ENCODE measurements at places on chromosomes 3 and 15.
A peak's percentile ranks its signal among the peaks of the same experiment; 100 is the strongest.

DNA sequence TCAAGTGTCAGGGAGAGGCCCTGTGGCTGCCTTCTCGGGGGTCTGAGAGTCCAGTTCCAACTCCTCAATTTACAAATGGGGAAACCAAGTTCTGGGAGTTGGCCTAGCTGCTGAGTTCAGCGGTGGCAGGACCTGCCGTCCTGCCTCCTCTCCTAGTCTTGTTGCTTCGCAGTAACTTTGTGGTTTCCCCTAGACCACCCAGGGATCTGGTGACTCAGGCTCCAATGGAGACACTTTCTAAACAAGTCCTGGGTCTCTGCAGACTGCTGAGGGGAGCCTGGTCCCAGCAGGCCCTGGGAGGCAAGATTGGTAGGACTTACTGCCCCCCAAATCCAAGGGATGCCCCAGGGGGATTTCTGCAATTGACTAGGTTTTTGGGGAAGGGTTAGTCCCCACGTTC lies 83.6 kb downstream of the SMAD6 start:
- no peak for DNase-seq

- DNase-seq: no peak
These were observed 40.3 kb downstream of the MBNL1 start for GRCh38 chr3:152309031-152309430.

DNA sequence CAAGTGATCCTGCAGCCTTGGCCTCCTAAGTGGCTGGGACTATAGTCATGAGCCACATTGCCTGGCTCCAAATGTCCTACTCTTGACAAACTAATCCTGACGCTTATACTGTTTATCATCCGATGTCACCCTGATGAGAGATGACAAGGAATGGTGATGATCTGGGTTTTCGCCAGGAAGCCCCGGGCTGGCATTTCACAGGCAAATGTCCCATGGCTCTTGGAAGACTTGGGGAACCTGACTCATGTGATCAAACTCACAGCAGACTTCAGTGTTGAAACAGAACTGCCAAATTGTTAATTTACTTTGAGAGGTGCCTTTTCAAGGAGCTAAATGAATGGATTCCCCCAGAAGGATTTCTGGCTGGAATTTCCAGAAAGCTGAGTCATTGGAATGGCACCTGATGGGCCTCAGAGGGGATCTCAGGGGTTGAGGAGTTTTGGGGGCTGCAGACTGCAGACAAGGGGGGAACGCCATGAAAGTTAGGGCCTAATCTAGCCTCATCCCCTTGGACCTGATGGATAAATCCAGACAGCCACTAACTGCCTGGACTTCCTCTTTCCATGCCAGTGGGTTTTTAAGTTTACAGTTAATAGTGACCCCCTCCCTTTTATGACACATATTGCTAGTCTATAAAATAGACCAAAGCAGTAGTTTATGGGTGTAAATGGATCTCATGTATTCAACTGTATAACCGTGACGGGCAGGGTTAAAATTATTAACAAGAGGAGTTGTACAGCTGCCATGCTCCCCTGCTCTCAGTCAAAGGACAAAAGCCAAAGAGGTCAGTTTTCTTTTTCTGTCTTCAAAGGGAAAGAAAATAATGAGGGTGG lies 146.6 kb downstream of the CHSY1 start:
- peak; percentile 16 for DNase-seq

- DNase-seq: no peak
These were observed 24.4 kb upstream of the SLC24A5 start for GRCh38 chr15:48096355-48096786.

- DNase-seq: no peak
These were observed 69.5 kb downstream of the KCNAB1 start for GRCh38 chr3:156189927-156190326.

GRCh38 chr15:31954374-31955172 lies 75.7 kb upstream of the CHRNA7 start:
- DNase-seq: no peak

DNA sequence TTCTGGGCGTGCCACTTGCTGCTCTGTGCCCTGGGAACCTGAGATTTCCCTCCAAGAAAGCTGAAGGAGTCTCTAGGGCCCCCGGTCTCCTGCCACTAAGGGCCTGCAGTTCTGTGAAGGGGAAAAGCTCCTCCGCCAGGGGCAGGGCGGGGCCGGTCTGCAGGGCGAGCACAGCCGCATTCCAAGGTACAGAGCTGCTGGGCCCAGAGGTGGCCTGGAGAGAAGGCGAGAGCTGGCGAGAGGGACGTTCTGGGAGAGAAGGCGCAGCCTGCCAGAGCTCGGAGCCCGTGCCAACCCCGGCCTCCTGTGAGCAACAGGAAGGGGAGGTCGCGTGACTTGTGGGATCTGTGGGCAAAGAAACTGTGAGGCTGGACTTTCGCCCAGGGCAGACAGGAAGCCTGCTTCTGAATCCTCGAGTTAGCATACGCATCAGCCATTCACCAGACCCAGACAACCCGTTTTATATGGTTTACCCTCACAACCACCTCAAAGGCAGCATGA lies 500.4 kb downstream of the SHQ1 start:
- peak; percentile 78 for DNase-seq

DNA sequence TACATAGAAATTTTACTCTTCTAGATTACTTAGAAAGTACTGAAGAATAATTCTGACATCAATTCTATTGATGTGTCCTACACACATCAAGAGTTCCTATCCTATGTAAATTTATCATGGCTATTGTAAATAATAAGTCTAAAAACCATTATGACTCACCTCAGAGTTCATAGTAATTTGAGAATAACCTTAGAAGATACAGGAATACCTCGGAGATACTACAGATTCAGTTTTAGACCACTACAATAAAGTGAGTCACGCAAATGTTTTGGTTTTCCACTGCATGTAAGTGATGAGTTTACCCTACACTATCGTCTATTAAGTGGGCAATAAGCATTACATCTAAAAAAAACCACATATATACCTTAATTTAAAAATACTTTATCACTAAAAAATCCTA lies 74.8 kb downstream of the NR1I2 start:
- no peak for DNase-seq

DNA sequence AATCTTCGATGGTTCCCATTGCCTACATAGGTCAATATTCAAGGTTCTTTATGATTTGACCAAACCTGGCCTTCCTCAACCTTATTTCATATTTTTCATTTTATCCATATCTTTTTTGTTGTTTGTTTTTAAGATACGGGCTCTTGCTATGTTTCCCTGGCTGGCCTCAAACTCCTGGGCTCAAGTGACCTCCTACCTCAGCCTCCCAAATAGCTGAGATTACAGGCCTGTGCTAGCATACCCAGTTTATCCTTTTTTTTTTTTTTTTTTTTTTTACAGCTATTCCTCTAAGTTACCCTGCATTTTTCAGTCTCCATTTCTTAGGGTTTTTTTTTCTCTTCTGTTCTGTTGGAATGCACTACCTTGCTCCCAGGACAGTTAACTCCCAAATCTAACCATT lies 14.5 kb downstream of the ZNF609 start:
- DNase-seq: no peak

DNA sequence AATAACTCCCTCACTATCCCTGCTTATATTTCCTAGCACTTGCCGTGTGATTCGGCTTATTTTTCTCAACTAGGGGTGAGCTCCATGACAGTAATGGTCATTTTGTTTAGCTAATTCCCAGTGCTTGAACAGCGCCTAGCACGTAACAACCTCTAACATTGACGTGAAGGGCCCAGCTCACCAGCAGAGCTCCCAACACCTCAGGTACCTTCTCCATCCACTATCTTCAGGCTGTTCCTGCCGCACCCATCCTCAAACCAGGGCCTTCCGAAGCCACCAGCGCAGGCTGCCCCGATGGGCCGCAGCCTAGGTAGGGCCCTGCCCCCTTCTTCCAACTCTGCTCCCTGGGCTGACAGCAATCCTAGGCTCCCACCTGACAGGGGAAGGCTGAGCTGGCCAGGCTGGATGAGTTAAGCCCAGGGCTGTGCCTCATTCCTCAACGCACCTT lies 751 bp upstream of the RPS17 start:
- peak; percentile 35 for DNase-seq

- no peak for DNase-seq
These were observed 4.4 kb downstream of the SPG11 start for GRCh38 chr15:44659056-44659455.

DNA sequence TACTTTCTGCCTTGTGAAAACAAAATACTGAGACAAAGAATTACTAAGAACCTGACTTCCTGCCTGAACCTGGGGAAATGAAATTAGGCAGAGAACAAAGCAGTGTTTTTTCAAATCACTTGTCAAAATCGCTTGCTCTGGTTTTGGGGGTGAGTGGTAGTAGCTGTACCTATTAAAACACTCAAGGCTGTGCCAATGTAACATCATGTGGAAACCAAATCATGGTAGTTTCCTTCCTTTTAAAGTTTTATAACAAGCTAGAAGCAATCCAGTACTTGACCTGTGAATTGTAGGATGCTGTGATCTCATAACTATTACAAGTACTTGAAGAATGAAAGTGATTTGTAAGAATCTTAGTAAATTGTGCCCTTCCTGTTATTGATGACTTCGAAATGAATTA lies 6.7 kb downstream of the CMTM8 start:
- no peak for DNase-seq

GRCh38 chr3:39982665-39983357 lies 173.4 kb downstream of the MYRIP start:
- no peak for DNase-seq

DNA sequence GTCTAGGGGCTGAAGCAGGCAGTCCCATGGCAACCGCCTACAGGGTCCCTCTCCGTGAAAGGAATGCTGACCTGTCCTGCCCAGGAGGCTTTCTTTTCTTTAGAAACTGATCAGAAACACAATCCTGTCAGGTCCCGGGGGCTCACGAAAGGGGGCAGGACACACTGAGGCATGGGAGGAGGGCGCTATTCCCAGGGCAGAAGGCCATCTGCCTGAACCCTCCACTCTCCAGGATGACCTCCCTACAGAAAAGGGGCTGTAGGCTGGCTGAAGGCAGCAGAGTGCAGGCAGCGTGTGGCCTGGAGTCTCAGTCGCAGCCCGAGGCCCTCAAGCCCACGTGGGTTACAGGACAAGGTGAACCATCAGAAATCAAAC lies 18.4 kb upstream of the LRRK1 start:
- no peak for DNase-seq

- DNase-seq: peak; percentile 23
These were observed 323.2 kb upstream of the TPM1 start for GRCh38 chr15:62719316-62719715.

- DNase-seq: peak; percentile 85
These were observed 20.6 kb upstream of the KCTD6 start for GRCh38 chr3:58471025-58471887.

DNA sequence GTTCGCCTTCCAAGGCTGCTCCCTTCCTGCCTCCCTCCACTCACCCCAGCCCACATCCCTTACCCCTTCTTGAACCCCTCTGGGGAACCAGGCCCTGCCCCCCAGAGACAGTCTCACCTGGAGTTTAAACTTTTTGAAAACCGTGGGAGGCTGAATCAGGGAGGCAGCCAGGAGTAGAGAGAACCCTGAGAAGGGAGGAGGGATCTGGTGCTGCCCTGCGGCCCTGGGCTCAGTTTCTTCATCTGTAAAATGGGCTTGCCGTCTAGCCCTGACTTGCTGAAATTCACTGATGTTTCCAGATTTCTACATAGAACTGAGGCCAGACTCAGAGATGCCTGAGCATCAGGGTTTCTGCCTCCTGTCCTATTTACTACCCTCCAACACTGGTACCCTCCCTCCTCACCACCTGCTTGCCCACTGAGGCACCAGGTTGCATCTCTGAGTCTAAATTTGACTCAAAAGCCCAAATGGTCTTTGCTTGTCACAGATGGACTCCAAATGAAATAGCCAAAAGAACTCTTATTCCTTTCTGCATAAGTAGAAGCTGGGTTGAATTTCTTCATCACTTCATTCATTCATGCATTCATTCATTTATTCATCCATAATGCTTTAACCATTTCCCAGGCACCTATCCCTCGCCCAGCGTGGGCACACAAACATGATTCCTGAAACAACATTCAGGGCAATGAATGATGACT lies 11.9 kb upstream of the STRA6 start:
- DNase-seq: no peak

GRCh38 chr15:100767001-100767825 lies 112.4 kb upstream of the ALDH1A3 start:
- DNase-seq: no peak

DNA sequence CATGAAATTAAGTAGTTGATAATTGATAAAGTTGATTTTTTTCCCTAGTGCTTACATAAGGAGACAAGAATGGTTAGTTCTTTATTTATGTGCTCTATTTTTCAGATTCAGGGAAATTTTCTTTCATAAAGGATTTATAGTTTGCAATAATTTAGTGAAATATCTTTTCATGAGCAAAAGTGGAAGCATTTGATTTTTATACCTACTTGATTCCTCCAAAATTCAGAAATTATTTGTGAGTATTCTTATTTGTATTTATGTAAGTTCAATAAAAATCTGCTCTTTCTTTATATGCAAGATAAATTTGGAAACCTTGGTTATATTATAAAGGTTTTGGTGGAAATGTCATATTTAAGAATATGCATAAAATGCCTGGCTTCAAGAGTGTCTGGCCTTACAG lies 14.7 kb upstream of the SLCO2A1 start:
- no peak for DNase-seq

- DNase-seq: no peak
These were observed 2.3 kb downstream of the GLYCTK start for GRCh38 chr3:52289747-52290595.

GRCh38 chr15:62912808-62913207 lies 129.7 kb upstream of the TPM1 start:
- DNase-seq: no peak

DNA sequence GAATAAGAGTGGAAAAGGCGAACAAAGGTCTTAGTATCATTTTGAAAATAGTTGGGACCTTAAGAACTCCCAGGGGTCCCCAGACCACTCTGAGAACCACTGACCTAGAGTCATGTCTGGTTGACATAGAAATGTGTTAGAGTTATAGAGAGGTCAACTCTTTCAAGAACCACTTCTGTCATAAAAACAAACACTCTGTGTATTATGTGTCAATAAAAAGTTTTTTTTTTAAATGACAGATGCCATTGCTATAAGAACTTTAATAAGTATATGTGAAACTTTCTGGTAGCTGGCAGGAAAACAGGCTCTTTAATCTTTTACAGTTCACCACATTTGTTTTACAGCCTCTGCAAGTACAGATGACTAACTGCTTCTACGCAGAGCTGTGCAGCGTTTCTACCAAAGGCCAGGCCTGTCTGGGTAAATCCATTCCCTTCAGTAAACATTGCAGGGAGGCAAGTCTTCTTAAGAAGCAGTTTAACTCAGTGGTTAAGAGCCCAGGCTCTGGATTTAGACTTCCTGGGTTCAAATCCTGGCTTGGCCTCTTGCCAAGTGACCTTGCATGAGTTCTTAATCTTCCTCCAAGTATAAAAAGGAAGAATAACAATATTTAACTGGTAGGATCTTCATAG lies 56.6 kb downstream of the RFTN1 start:
- DNase-seq: peak; percentile 50

- DNase-seq: no peak
These were observed 39.5 kb downstream of the SRPRB start for GRCh38 chr3:133845127-133845526.

All from fibroblast of the aortic adventitia (primary cell).